ENCODE measurements at places on chromosomes 6 and 20.

DNA sequence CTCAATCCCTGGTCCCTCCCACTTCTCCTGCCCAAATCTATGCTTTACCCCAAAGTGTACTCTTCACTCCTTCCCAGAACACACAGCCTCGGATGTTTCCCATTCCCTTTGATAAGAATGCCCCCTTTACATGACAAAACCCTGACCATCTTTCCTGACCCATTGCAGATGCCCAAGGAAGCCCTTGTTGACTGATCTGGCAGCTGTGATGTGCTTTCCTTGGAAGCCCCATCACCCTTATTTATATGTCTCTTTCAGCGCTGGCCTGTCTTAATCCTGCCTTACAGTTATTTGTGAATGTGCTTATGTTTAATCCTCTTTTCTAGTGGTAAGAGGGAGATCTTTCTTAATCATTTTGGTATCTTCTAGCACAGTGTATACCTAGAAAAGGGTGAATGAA lies 523.1 kb downstream of the CD83 start:
- DNase-seq = peak; percentile 52

GRCh38 chr20:37726321-37726720 lies 32.5 kb downstream of the CTNNBL1 start:
- DNase-seq = no peak

DNA sequence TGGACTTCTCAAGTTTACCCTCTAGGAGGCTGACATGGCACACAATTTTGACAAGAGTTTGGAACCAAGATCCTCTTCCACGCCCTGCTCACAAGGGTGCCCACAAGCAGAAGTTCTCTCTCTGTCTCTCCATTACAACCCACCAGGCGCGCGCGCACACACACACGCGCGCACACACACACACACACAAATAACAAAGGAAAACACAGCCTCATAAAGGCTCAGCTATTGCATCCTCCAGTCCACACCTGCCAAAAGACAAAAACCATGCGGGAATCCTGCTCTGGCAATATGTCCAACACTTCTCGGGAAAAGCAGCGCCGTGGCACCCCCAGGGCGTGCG lies 870 bp downstream of the PAK5 start:
- DNase-seq = no peak

DNA sequence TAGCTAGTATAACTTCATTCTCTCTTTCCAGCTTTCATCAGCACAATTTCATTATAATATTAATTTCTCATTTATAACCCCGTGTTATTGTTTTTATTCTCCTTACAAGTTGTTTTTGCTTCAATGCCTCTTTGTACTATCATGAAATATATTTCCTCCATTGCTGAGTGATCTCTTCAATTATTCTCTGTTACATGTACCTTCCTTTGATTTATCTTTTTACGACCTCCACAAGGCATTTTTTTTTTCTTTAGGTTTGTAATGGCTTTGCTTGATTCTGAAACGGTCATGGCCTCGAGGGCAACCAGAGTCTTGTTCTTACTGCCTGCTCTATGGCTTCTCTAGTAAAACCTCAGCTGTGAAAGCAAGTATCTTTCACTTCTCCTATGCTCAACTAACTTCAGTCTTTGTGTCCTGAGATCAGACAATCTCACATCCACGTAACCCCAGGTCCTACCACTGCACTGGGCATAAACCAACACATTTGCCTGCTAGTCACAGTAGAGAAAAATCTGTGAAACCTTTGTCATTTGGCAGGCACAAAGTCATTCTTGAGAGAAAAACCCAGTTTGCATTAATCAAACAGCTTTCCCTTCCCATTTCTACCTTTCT lies 119.9 kb downstream of the UST start:
- no peak for DNase-seq

DNA sequence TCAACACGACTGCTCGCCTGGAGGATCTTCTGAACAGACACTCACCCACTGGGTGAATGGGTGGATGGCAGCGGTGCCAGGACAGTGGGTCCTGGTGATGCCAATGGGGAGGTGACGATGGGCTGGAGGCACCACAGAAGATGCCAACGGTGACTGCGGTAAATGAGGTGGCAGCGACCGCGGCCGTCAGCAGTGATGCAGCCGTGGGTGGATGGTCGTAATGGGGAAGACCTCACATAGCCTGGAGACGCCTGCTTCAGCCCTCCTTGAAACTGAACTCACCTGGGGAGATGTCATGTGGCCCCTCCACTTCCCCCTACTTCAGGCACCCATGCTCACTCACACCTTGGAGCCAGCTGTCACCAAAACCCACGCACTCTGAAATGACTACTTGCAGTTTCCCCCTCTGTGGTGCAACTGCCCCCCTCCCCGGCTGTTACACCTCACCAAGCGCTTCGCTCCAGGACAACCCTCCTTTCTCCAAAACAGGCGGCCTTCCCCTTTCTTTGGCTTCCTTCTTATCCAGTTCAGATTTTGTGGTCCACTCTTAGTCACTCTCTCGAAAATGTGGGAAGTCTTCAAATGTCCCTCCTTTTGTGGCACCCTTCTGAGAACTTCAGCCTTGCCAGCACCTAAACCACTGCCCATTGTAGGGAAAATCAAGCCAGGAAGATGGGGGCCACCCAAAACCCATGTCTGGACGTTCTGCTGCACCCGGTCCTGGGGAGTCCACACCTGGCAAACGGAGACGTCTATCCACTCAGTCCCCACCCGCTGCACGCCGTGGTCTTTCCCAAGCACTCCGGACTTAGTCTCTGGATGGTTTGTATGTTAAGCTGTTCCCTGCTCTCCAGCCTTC lies 10.4 kb upstream of the ABHD16B start:
- no peak for DNase-seq

DNA sequence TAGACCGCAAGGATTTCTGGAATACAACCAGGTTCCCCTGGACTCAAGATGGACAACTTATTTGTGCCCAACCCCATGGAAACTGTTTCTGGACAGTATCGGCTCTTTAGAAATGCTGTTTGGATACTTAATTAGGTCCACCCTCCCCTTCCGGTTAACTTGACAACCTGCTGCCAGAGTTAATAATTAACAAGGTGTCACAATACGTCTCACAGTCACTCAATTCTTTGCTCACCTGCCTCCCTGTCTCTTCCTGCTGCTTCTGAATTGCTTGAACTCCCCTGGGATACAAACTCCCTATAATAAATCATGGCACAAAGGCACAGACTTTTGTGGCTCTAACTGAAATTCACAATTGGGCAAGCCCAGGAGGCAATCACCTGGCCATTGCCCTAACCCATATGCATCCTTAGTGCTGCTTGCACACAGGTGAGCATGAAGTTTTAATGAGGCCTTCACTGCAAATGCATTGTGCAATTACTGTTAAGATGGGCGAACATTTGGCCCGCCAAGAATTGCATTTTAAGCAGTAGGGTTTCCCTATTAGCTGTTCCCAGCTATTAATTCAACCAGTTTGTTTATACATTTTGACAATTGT lies 504.4 kb upstream of the NOX3 start:
- DNase-seq = no peak

DNA sequence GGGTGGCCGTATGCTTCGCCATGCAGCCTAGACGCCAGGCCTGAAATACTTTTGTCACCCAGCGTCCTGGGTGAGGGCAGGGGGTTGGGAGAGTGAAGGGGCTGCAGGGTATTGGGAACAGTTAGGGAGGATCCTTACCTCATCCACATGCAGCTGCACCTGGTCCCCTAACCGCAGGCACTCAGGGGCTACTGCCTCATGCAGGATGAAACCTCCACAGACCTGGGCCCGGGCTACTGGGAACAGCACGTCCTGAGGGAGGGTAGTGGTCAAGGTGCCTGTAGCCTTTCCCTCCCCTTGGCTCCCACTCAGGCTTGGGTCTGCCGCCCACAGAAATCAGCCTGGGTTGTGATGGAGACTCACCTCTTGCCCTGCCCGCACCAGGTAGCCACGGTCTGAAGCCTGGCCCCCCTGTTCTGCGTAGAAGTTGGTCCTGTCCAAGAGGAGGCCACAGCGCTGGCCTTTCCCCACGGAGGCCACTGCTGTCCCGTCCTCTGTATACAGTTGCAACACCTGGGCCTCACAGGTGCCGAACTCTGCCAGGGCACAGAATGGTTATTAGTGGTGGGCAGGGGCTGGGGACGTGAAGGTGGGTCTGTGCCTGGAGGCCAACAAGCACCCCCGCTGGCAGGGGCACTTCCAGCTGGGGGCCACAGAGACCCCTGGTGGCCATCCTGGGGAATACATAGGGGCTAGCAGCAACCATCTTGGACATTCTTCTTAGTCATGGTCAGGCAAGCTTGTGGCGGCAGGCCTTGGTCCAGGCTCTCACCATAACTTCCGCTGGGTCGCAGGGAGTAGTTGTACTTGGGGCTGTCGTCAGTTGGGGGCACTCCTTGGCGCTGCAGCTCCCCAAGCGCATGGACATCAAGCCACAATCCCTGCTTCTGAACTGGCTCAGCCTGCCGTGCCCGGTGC lies 8.6 kb downstream of the AARS2 start:
- peak; percentile 79 for DNase-seq

GRCh38 chr6:169073311-169073710 lies 180.3 kb downstream of the THBS2 start:
- DNase-seq = no peak

DNA sequence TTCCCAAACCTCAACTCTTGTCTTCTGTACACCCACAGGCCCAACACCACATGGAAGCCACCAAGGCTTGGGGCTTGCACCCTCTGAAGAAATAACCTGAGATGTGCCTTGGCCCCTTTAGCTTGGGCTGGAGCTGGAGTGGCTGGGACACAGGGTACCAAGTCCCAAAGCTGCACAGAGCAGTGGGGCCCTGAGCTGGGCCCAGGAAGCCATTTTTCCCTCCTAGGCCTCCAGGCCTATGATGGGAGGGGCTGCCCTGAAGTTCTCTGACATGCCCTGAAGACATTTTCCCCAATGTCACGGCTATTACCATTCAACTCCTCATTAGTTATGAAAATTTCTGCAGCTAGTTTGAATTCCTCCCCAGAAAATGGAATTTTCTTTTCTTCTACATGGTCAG lies 163.2 kb upstream of the ARID1B start:
- DNase-seq = no peak

GRCh38 chr6:54775576-54775975 lies 71.0 kb upstream of the FAM83B start:
- no peak for DNase-seq

DNA sequence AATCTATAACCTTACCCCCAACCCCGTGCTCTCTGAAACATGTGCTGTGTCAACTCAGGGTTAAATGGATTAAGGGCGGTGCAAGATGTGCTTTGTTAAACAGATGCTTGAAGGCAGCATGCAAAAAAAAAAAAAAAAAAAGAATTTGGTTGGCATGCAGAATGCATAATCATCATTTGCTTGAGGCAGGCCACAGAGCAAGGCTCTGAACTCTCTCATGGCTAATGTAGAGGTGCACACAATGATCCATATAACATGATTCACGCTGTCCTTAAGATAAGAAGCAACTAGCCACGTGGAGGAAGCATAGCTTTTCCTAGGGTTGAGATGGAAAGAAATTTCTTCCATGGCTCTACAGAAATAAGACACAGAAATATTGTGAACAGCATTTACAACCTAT lies 27.6 kb upstream of the RPN2 start:
- no peak for DNase-seq

Measured in D341Med (cell line).